CD8-positive, alpha-beta T cell (primary cell): ENCODE measurements at places on chromosomes 13 and 19.
A peak's percentile ranks its signal among the peaks of the same experiment; 100 is the strongest.

DNA sequence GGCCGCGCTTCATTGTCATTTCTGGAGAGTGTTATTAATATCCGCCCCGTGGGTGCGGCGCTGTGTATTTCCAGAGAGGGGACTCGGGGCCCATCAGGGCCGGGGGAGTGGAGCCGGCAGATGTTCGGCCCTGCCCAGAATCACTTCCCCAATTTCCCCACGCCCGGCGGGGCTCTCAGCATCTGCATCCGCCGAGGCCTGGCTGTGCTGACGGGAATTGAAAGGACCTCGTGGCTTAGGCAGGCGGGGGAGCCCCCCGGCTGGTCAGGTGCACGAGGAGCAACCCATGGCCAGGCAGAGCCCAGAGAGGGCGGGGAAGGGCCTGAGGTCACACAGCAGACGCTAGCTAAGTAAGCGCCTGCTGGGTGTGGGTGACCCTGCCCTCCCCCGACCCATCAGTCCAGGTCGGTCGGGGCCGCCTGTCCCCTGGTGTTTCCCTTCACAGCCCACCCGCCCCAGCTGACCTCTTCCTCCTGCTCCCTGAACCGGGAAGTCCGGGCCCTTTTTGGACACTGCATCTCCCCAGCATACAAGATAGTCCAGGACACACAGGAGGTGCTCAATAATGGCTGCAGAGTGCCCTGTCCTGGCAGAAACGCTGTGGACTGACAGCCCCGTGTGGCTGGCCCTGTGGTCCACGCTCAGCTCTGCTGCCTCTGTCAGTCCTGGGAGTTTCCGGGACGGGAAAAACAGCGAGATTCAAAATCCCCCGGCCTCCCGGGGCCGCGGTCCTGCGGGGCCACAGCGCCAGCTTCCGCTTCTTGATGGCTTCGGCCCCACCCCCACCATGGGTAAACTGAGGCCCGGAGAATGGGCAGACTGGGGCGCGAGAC is 22.1 kb downstream of the ARID3A start:
- no peak for DNase-seq

DNA sequence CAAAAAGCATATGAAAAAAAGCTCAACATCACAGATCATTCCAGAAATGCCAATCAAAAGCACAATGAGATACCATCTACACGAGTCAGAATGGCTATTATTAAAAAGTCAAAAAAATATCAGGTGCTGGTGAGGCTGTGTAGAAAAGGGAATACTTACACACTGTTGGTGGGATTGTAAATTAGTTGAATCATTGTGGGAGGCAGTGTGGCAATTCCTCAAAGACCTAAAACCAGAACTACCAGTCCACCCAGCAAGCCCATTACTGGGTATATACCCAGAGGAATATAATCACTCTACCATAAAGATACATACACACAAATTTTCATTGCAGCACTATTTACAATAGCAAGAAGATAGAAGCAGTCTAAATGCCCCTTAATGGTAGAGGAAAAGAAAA is 529.9 kb downstream of the SLITRK1 start:
- no peak for DNase-seq

DNA sequence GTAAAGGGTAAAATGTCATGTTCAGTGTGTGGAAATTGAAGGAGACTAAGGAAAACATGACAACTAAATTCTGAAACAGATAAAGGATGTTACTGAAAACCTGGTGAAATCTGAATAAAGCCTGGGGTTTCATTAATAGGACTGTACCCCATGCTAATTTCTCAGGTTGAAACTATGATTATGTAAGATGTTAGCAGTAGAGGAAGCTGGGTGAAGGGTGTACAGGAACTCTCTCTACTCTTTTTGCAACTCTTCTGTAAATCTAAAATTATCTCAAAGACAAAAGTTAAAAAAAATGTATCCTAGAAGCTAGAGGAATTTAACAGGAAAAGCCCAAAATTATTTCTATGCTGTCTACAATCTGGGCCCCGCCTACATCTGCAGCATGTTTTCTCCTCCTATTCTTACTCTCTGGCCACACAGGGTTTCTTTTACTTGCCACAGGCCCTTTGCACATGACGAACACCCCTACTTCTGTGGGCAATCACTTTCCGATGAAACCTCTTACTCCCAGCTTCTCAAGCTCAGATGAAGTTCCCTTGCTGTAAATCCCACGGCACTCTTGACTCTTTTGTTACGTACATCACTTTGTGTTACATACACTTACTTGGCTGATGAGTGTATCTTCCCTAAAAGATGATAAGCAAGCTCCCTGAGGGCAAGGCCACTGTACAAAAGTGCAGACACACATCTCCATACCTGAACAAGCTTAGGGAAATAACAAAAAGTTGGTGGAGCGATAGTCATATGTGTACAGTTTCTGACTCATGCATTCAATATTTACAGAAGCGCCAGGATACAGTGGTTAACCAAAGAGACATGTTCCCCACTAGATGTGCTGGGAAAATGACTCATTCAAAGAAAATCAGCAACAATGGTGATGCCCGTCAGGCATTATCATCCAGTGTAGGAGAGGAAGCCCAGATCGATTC is 32.6 kb downstream of the RUBCNL start:
- DNase-seq = no peak

DNA sequence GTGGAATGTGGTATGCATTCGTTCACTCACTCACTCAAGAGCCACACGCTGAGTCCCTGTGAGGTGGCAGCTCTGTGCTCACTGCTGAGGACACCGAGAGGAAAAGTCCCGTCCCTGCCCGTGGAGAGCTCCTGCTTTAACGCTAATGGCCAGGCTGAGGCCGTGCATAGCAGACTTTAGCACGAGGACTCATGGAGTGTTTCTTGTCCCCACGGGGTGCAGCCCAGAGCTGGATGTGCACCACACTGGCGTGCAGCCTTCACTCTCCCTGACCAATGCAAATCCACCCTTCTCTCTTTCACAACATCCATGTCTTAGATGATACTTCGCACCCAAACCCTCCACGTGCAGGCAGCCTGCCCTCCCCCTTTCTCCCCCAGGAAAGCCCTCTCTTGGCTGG is 159.6 kb upstream of the ZNF536 start:
- DNase-seq = no peak

DNA sequence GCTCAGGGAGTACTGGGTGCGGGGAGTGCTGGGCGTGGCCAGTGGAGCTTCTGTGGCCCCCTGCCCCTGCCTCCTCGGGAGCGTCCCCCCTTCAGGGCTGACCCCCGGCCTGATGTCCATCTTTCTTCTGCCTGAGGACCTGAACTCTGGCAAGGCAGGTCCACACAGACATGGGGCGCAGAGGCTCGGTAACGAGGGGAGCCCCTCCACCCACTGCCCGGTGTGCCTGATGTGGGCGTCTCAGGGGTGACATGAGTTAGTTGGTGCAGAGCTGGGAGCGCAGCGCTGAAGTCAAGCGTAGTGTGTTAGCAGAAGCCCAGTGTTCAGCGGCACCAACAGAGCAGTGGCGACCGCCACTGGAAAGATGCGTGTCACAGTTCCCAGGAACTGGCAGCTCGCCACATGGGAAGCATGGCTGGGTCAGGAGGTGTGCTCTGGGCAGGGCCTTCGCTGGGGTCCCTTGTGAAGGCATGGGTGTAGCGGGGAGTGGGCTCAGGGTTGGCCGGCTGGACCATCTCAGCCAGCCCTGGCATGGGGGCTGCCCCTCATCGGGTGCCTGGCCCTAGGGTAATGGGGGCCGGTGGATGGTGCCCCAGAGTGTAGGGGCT is 11.5 kb downstream of the THOP1 start:
- no peak for DNase-seq

- no peak for DNase-seq
These were observed 87.3 kb upstream of the ABCC4 start for GRCh38 chr13:95388420-95389079.

DNA sequence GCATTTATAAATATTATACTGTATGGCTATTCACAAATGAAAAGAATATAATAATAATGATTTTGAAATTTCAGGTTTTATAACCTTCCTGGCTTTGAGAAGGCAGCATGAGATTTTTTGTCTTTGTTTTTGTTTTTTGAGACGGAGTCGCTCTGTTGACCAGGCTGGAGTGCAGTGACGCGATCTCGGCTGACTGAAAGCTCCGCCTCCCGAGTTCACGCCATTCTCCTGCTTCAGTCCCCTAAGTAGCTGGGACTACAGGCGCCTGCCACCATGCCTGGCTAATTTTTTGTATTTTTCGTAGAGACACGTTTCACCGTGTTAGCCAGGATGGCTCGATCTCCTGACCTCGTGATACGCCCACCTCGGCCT is 64.1 kb downstream of the ZNF429 start:
- peak; percentile 74 for DNase-seq

- no peak for DNase-seq
These were observed 242.4 kb upstream of the TMTC4 start for GRCh38 chr13:100917011-100917410.

DNA sequence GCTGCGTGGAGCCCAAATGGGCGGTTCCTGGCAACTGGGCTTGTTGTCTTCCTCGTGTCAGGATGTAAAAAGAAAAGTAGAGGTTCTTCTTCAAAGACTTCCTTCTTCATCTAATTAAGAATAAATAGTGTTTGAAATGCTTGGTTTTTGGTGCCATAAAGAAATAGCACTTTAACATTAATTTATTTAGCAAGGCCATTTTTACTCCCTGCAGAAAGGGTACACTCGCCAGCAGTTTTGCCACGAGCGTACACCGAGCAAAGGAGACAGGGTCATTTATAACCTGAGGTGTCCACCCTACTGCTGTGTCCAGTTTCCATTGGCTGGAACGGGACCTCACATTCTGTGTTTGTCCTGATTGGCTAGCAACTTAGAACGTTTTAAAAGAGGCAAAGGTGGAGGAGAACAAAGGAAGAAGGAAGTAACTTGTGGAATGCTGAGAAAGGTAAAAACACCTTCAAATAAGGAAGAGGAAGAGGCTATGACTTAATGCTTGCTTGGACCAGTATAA is 21.8 kb upstream of the OR10H1 start:
- DNase-seq = no peak

- no peak for DNase-seq
These were observed 479.1 kb downstream of the SUCLA2 start for GRCh38 chr13:47521890-47522487.

DNA sequence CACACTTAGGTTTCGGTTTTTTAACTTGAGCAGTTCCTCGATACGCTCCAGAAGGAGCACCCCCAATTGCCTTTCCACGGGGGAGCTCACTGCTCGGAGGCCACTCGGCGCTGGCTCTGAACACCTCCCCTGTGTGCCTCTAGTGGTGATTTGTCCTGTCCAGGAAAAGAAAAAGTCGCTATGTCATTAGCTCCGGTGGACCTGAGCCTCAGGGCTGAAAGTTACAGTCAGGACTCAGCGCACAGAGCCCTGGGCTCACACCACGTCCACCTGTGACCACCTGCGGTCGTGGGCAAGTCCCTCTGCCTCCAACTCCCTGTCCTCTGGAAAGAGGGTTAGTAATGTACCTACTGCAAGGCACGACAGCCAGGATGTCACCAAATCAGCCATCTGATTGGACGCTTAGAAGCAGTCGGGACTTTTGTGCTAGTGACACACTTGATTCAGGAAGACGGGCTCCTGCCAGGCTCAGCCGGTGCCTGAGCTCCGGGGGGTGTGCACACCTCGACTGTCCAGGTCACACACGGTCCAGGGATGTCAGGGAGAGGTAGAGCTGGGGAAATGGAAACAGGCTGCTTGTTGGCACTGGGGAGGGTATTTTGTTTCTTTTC is 3.9 kb upstream of the TMPRSS9 start:
- no peak for DNase-seq

DNA sequence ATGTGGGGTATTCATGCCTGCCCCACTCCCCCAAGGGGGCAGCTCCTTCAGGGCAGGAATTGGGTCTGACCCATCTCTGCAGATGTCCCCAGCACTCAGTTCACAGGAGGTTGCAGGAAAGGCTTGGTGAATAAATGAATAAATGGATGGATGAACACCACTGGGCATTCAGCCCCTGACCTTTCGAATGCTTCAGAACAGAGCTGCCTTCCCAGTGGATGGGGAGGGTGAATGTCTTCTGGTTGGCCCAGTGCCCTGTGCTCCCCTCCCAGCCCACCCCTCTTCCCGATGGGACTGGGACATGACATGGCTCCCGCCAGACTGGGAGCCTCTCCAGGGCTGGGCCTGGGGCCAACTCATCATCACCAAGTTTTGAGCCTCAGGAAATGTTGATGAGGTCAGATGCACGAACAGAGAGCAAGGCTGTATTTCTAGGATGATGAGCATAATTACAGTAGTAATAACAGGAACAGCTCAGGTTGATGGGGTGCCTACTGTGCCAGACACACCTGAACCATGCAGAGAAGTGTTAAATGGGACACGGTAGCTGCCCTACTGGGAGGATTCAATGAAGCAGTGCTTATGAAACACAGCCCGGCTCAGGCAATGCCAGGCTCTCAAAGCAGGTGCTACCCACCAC is 25.7 kb downstream of the VRK3 start:
- DNase-seq = no peak

- no peak for DNase-seq
These were observed 16.7 kb upstream of the RXFP2 start for GRCh38 chr13:31722673-31723072.

- DNase-seq = no peak
These were observed 131.5 kb upstream of the SPACA7 start for GRCh38 chr13:112244495-112245177.

DNA sequence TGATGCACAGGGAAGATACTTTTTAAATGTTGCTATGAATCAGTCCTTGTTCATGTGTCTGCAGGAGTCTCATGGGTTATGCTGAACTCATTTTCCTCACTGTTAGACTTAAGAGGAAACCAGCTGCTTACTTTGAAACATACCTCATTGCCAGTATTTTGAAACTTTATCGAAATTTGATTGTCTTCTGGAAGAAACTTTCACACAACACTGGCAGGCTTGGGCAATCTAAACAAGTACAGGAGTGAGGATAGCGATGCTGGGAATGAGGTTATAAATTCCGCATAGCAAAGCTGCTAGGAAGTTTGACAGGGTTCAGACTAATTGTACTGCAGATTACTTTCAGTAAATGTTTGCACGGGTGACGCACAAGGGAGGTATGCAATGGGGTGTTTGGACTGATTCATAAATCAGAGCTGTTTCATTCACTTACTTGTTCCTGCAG is 245.7 kb downstream of the DNAJC15 start:
- no peak for DNase-seq

- no peak for DNase-seq
These were observed 91.7 kb downstream of the EFNB2 start for GRCh38 chr13:106443607-106444322.

GRCh38 chr19:2865334-2866100 is 1.6 kb upstream of the ZNF556 start:
- no peak for DNase-seq

DNA sequence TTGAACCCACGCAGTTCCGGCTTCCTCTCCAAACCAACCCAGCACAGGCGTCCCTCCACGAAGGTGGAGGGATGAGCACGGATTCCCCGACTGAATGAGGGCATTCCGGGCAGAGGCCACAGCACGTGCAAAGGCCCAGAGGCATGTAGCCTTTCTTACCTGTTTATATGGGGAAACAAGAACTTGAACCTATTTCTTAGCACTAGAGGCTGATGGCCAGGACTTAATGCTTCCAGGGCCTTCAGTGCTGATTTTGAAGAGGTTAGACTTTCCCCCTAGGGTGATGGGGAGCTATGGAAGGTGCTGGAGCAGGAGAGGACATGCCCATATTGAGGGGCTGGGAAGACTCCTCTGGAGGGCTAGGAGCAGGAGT is 2.0 kb downstream of the MAST3 start:
- DNase-seq = no peak

GRCh38 chr13:40668335-40668734 is 1.9 kb upstream of the FOXO1 start:
- peak; percentile 39 for DNase-seq
